ENCODE measurements at places on chromosomes 3 and 15. TPM values are rescaled to one million over a fixed set of nuclear protein-coding genes. Genes with fewer than 3 reads are reported as not detected.
A peak's percentile ranks its signal among the peaks of the same experiment; 100 is the strongest.

DNA sequence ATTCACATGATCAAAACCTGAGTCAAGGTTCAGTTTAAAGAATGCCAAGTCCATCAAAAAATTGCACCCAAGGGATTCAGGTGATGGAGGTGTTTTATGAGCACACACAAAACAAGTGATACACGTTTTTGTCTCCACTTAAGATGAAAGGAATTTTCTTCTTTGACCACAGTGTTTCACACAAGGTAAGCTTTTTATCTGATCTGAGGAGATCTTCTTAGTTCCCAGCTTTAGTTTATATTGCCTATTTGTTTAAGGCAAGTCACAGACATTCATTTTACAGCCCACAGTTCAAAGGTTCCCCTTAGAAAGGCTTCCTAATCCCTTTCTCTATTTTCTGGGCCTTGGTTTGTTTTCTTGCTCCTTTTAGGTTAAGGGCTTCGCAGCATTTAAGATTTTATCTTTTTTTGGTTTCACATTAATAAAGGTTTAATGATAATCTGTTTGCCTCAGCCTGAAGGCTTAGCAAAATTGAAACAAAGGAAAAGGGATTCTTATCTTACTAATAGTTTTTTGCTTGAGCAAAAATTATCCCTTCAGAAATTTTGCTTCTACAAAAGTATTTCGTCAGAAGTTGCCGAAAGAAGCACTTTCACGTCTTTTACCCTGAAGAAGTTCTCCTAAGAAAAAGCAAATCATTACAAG, 420.5 kb upstream of the NAALADL2 start:
- no peaks in the 10 kb centered on the region for H3K27me3 ChIP-seq
- H3K36me3 ChIP-seq: no peaks in the 10 kb centered on the region
- no peak for DNase-seq
- H3K27ac ChIP-seq: peak overlapping the region; percentile 95
- peak overlapping the region; percentile 92 for H3K4me3 ChIP-seq
- H3K4me1 ChIP-seq: peaks cover 8% of the 10 kb centered on the region

DNA sequence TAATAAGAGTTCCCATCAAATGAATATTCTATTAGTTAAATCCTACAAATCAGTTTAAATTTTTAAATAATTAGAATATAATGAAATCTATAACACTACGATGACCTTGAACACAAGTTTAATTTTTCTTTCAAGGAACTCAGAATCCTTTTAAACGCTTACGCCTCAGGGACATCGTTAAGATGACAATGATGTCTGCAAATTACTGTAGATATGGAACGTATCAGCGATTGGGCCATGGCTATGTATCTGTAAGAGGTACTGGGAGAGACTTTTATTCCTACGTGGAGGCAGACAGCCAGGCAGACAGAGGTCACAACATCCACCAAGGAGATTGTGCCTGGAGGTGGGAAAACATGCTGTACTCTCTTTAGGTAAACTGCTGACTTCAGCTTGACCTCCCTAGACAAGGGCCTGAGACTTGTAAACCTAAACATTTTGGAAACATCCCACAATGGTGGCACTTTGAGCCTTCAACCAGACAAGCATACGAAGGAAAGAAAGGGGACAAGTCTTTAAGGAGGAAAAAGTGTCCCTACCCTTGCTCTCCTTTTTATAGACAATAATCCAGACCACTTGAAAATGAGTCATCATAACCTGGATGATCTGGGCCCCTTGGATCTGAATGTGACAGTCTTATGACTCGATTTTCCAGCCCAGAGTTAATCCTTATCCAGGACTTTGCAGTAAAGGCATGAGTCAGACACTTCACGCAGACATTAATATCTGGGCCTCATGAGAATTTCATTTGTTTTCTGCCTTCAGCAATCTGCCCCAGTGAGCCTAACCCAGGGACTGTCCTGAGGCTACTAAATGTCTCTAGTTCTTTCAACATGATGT, 6.8 kb upstream of the LDHAL6B start:
- H3K27me3 ChIP-seq: no peaks in the 10 kb centered on the region
- H3K36me3 ChIP-seq: peaks cover 43% of the 10 kb centered on the region
- peak; percentile 84 for DNase-seq
- H3K27ac ChIP-seq: peak overlapping the region; percentile 60

GRCh38 chr3:128879991-128880390, 571 bp downstream of the ACAD9 start:
- peaks cover 8% of the 10 kb centered on the region for H3K36me3 ChIP-seq
- no peak for DNase-seq
- H3K27ac ChIP-seq: peak overlapping the region; percentile 98
- peak overlapping the region; percentile 81 for H3K4me3 ChIP-seq
- H3K4me1 ChIP-seq: peaks cover 16% of the 10 kb centered on the region
- no peaks in the 10 kb centered on the region for H3K27me3 ChIP-seq

GRCh38 chr3:129230311-129231019, 18.9 kb upstream of the COPG1 start:
- peaks cover 29% of the 10 kb centered on the region for H3K4me1 ChIP-seq
- no peak overlapping the region for H3K4me3 ChIP-seq

DNA sequence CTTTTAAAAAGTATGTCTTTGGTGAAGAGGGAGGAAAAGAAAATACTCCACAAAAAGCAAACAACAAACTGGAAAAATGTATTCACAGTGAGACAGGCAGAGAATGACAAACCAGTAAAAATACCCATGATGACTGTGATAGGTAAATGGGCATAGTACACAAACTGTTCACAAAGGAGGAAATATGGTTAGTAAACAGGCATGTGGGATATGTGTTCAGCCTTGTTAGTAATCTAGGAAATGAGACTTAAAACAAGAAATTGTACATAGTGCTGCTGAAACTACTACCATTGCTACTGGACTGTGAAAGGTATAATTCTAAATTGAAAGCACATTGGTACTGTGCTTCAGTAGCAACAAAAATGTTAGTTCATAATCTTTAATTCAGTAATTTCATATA, 50.1 kb downstream of the UBE2E2 start:
- no peak overlapping the region for H3K27ac ChIP-seq
- no peak for DNase-seq
- no peaks in the 10 kb centered on the region for H3K4me1 ChIP-seq
- no peaks in the 10 kb centered on the region for H3K27me3 ChIP-seq

GRCh38 chr15:64693134-64693533, 82.3 kb downstream of the RBPMS2 start:
- peak overlapping the region; percentile 28 for H3K27ac ChIP-seq
- no peak overlapping the region for H3K4me3 ChIP-seq
- peak; percentile 91 for DNase-seq

GRCh38 chr15:40982855-40983254, 29.6 kb downstream of the CHAC1 start:
- H3K27me3 ChIP-seq: no peaks in the 10 kb centered on the region
- peak overlapping the region; percentile 91 for H3K27ac ChIP-seq
- H3K4me1 ChIP-seq: peaks cover 40% of the 10 kb centered on the region
- H3K4me3 ChIP-seq: peak overlapping the region; percentile 26
- DNase-seq: peak; percentile 86

ACTC1 gene
- 860 TPM for total RNA-seq

NANOGP8 gene
- total RNA-seq: not detected

PIF1 gene
- 1.7 TPM for total RNA-seq
